Nucleus accumbens (tissue), 56 donors: ENCODE measurements at places on chromosomes 16 and 17.

- no peak for DNase-seq
These were observed 52.1 kb upstream of the CACNG5 start for GRCh38 chr17:66782851-66783250.

- DNase-seq: peak; percentile 29
These were observed 20.2 kb upstream of the SLC38A10 start for GRCh38 chr17:81315129-81315884.

- no peak for DNase-seq
These were observed 4.4 kb downstream of the RNF135 start for GRCh38 chr17:30975042-30975820.

DNA sequence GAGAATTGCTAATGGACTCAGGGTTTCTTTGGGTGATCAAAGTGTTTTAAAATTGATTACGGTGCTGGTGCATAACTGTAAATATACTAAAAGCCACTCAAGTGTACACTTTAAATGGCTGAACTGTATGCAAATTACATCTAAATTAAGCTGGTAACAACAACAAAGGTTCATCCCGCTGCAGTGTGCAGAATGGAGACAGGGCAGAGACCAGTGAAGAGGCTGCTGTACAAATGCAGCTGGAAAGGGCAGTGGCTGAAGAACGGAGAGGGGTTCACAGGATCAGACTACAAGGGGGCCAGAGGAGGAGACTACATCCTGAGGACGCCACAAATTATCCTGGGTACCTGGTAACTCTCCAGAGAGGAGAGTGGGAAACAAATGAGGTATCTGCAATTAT, 9.0 kb upstream of the ITGAE start:
- DNase-seq: no peak

GRCh38 chr16:84323606-84324005, 28.9 kb downstream of the WFDC1 start:
- DNase-seq: no peak

DNA sequence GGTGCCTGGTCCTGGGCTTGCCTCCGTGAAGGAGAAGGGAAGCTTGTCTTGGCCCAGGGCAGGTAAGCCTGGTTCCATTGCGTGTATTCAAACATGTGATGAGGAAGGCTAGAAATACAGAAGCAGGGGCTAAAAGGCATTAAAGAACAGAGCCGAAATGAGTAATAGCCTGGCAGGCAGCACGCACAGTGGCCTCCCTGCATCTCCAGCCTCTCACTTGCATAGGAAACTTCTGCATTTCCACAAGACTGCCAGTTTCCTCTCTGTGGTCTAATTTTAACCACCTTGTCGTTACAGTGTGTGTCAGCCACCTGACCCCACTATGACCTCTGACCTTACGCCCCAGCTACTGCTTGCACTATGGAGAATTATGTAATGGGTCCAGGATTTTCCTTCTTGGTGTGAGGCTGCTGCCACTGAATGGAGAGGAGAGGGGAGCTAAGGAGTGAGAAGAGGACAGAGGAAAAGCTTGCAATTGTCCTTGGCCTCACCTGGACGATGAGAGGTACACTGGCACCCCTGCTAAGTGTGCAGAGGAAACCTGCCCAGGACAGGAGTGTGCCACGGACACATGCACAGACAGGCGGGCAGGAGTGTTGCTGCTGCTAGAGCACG, 32.8 kb downstream of the HIC1 start:
- no peak for DNase-seq

DNA sequence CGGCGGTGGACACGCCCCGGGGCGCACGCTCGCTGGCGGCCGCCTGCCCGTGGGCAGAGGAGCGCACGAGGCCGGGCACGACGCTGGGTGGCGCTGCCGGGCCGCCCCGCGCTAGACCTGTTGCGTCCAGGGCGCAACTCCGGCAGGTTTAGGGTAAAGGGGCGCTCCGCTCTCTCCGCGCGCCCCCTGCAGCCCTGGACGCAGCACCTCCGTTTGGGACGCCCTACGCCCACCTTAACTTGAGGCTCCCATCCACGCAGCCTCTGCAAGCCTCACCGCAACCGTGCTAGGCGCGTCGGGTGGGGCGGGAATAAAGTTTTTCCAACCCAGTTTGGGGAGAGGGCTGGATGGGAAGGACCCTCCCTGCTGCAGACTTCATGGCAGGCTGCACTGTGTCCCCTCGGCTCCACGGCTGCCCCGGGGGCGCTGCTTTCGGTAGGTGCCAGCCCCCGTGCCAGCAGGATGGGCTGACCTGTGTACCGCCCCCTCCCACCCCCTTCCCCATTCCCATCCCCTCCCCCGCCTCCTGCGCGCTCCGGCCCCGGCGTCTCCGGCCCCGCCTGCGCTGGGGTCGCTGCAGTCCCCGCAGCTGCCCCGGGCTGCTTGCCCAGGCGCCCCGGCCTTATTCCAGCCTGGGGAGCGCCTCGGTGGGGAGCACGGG, at the start of gene SYT17:
Gene SYT17, plus strand, starts transcription at position 531 of the 661 bp plus-strand sequence. CDS start 407 bp downstream, outside the sequence.
- DNase-seq: peak; percentile 74

DNA sequence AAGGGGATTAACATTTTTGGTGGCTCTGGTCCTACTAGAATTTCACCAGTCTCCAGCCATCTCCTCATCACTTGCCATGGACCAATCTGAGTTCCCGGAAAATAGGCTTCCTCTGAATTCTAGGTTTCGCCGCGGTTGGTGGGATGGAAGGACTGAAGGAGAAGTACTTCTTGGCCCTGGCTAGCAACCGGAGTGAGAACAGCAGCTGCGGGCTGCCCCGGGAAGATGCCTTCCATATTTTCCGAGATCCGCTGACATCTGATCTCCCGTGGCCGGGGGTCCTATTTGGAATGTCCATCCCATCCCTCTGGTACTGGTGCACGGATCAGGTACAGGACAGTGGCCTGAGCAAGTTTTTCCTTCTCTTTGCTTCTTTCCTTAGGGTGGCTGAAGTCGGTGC, 45.0 kb downstream of the SLC5A11 start:
- no peak for DNase-seq

DNA sequence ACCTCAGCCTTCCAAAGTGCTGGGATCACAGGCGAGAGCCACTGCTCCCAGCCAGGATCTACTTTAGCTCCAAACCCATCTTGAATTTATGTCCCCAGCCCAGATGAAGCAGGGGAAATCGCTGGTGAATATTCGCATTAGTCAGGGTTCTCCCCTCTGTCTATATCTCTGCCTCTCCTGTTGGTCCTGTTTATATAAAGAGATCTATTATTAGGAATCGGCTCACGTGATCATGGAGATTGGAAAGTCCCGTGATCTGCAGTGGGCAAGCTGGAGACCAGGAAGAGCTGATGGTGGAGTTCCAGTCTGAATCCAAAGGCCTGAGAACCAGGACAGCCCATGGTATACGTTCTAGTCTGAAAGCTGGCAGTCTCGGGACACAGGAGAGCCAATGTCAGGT, 382.8 kb downstream of the SEC14L1 start:
- DNase-seq: no peak

DNA sequence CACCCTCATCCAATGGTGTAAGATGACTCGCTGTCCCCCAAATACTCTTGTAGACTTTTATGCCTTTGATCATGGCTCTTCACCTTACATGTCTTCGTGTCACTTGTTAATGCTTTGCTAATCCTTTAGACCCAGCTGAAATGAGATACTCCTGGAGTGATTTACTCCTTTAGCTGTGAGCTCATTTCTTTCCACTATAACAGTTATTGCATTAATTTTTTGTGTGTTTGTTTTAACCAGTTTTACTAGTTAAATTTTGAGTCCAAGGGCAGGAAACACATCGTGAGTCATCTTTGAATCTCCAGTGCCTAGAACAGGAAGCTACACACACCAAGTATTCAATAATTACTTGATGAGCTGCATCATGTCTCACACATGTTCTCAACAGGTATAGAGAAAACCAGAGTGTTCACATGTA, 6.5 kb upstream of the CTCF start:
- DNase-seq: no peak

GRCh38 chr16:16030449-16030848, 81.0 kb downstream of the ABCC1 start:
- DNase-seq: no peak

DNA sequence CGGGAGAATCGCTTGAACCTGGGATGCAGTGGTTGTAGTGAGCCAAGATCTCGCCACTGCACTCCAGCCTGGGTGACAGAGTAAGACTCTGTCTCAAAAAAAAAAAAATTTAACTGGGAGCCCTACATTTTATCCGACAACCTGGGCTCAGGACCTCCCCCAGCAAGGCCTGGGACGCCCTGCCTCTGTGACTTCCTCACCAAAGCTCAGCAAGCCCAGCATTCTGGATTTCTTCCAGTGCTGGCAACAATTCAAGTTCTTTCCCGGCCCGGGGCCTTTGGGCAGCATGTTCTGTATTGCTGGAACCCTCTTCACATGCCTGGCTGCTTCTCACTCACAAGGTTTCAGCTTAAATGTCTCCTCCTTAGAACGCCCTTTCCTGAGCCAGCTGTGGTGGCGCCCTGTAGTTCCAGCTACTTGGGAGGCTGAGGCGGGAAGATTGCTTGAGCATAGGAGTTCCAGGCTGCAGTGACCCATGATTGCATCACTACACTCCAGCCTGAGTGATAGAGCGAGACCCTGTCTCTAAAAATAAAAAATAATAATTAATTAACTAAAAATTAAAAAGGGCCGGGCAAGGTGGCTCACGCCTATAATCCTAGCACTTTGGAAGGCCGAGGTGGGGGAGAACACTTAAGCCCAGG, 15.9 kb upstream of the MEIOB start:
- DNase-seq: no peak

DNA sequence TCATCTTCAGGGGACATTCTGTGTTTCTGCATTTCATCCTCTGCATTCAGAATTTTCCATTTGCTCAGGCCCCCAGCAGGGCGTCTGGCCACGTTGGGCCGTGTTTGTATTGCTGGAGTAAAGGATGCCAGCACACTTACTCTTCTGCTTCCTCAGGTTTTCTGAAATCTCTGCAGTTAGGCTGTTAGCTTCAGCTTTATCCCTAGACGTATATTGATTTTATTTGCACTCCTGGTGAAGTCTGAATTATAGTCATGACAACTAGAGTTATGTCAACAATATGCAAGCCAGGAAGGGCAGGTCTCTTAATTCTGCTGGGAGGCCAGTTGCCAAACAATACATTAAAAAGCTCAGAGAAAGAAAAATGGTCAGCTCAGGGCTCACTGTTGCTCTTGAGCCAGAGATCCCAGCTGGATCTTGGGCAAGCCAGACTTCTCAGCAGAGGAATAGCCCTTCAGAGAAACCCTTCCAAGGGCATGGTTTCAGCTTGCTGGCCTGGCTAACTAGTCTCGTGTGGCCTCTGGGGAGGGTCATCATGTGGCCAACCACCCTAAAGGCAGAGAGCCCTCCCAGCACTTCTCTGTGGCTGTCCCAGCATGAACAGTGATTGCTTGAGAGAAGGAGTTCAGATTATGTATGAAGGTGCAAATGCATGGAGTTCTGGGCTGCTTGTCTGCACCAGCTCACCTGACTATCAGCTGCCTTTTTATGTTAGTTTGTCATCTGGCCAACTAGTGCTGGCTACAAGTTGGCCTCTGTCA, 110.2 kb upstream of the CACNG5 start:
- no peak for DNase-seq

DNA sequence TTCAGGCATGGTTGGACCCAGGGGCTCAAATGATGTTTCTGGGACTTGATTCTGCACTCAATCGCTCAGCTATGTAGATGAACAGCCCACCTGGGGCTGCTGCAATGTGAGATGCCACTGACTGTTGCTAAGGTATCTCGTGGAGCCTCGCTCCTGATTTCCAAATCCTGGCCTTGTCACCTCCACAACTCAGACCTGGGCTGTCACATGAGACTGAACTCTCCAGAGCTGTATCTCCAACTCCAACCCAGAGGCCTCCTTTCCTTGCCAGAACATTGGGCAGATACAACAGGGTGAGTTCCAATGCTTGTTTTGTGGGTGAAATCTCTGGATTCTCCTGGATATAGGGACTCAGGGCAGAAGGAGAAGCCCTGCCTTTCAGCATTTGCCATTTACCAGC, 79.5 kb downstream of the GNAO1 start:
- no peak for DNase-seq
